Purkinje cell (primary cell): ENCODE measurements at places on chromosomes 16 and 17. TPM values are rescaled to one million over a fixed set of nuclear protein-coding genes. Genes with fewer than 3 reads are reported as not detected.

Gene PLEKHM1
- 2.3 and 4.1 TPM in 2 replicates for polyA plus RNA-seq

Gene KCNJ18
- polyA plus RNA-seq = not detected in 2 replicates

Gene MPDU1
- polyA plus RNA-seq = 14.2 and 26.1 TPM in 2 replicates

Gene HS3ST2
- 7.6 TPM in 1 of 2 replicates, not detected in the other for polyA plus RNA-seq
